CD4-positive, alpha-beta memory T cell (primary cell): ENCODE measurements at places on chromosomes 3 and 15. TPM values are rescaled to one million over a fixed set of nuclear protein-coding genes. Genes with fewer than 3 reads are reported as not detected.
A peak's percentile ranks its signal among the peaks of the same experiment; 100 is the strongest.

DNA sequence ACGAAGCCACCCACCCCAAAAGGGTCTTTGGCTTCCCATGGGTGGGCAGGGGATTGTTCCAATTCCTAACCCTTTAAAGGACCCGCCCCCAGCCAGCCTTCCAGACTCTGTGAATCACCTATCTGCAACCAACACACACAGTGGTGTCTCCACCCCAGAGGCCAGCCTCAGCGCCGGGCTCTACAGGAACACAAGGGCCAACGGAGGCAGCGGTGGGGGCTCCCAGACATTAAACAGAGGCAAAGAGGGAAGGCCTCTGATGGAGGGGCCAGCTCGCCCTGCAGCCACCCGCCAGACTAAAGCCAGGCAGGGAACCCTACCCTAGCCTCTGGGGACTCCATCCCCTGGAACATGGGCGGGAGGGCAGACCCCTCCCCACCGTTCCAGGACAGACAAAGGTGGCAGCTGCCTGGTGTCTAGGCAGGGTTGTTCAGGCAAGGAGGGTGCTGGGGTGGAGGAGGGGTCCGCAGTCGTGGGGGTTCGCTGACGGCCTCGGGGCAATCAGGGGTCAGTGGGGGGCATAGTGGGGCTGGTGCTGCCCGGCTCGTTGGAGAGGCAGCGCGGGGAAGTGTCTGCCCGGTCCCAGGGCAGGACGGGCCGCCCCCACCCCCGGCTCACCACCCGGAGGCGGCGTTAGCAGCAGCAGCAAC, 448 bp downstream of the SHISA5 start:
- H3K4me1 ChIP-seq: peaks cover 69% of the 10 kb centered on the region
- H3K27ac ChIP-seq: peak overlapping the region; percentile 56
- DNase-seq: no peak
- no peaks in the 10 kb centered on the region for H3K36me3 ChIP-seq
- H3K4me3 ChIP-seq: peak overlapping the region; percentile 39

GRCh38 chr15:69402816-69403215, 11.3 kb upstream of the KIF23 start:
- H3K4me1 ChIP-seq: no peaks in the 10 kb centered on the region
- H3K36me3 ChIP-seq: no peaks in the 10 kb centered on the region
- DNase-seq: no peak
- H3K27me3 ChIP-seq: no peaks in the 10 kb centered on the region
- H3K4me3 ChIP-seq: no peak overlapping the region
- H3K27ac ChIP-seq: no peak overlapping the region

GRCh38 chr3:171348121-171348520, 112.1 kb downstream of the TNIK start:
- no peaks in the 10 kb centered on the region for H3K36me3 ChIP-seq
- no peak overlapping the region for H3K4me3 ChIP-seq
- H3K27me3 ChIP-seq: no peaks in the 10 kb centered on the region
- no peak for DNase-seq
- H3K27ac ChIP-seq: no peak overlapping the region

GRCh38 chr15:91127236-91127955, 27.3 kb downstream of the SV2B start:
- H3K4me3 ChIP-seq: no peak overlapping the region
- H3K36me3 ChIP-seq: no peaks in the 10 kb centered on the region
- no peak for DNase-seq
- no peaks in the 10 kb centered on the region for H3K4me1 ChIP-seq
- H3K27me3 ChIP-seq: peaks cover 11% of the 10 kb centered on the region

GRCh38 chr3:124584245-124584551, 146.1 kb upstream of the UMPS start:
- H3K4me3 ChIP-seq: peak overlapping the region; percentile 52
- H3K27me3 ChIP-seq: no peaks in the 10 kb centered on the region
- peak; percentile 40 for DNase-seq
- peaks cover 36% of the 10 kb centered on the region for H3K4me1 ChIP-seq

- peak overlapping the region; percentile 80 for H3K4me3 ChIP-seq
- no peaks in the 10 kb centered on the region for H3K27me3 ChIP-seq
- peak overlapping the region; percentile 93 for H3K27ac ChIP-seq
- no peak for DNase-seq
These were observed 3.3 kb downstream of the RAB8B start for GRCh38 chr15:63192619-63193206.

DNA sequence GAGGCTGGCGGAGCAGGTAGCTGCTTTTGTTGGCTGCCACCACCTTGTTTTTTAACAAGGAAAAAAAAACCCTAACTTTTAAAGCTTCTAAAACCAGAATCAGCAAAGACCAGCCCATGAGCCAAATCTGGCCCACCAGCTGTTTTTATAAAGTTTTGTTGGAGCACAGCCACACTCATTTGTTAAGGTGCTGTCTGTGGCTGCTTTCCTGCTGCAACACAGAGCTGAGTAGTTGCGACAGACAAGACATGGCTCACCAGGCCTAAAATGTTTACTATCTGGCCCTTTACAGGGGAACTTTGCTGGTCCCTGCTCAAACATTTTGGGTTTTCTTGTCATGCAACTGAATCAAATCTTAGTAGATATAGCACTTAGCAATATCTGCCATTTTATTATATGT, 18.9 kb downstream of the EFCAB12 start:
- H3K27me3 ChIP-seq: no peaks in the 10 kb centered on the region
- H3K27ac ChIP-seq: no peak overlapping the region
- H3K36me3 ChIP-seq: no peaks in the 10 kb centered on the region
- no peak for DNase-seq
- no peak overlapping the region for H3K4me3 ChIP-seq

DNA sequence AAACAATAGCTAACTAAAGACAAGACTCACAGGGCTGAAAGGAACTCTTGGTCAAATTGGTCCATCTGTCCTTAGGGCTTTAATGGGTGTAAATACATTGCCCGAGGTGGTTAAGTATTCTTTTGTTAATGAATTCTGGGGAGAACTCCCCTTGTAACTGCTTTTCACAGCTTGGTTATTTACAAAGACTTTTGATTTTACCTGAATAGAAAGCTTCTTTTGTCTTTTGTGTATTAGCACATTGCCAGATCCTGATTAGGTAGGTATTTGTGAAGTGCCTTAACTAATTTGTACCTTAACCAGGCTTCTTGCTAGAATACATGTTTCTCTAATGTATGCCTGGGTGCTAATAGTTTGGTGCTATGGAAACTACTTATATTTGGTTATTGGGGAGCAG, 14.0 kb downstream of the CHD2 start:
- peak overlapping the region; percentile 82 for H3K27ac ChIP-seq
- DNase-seq: no peak
- H3K4me3 ChIP-seq: no peak overlapping the region
- H3K27me3 ChIP-seq: no peaks in the 10 kb centered on the region

Gene ZNF774
- total RNA-seq: 0.78 TPM

DNA sequence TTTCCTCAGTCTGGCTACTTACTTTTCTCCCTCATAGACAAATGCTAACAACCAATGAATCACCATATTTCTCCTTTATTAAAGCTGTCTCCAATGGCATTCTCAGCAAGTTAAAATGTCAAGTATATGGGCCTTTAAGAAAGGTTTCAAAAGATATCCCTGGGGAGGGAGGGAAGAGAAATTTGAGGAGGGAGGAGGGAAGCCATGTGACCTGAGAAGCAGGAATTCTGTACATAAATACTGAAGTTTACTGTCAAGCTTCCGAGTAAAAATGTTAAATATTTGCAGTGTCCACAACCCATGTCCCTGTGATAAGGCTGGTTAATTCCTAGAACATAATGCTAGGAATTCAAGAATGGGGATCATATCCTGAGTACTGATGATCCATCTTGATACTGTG, 175.9 kb downstream of the CNTN4 start:
- DNase-seq: no peak
- H3K36me3 ChIP-seq: no peaks in the 10 kb centered on the region
- no peaks in the 10 kb centered on the region for H3K4me1 ChIP-seq
- no peak overlapping the region for H3K27ac ChIP-seq

- no peaks in the 10 kb centered on the region for H3K4me1 ChIP-seq
- no peaks in the 10 kb centered on the region for H3K27me3 ChIP-seq
- no peak overlapping the region for H3K27ac ChIP-seq
- H3K36me3 ChIP-seq: no peaks in the 10 kb centered on the region
- H3K4me3 ChIP-seq: no peak overlapping the region
These were observed 26.1 kb downstream of the PPP2R3A start for GRCh38 chr3:135991621-135992020.

DNA sequence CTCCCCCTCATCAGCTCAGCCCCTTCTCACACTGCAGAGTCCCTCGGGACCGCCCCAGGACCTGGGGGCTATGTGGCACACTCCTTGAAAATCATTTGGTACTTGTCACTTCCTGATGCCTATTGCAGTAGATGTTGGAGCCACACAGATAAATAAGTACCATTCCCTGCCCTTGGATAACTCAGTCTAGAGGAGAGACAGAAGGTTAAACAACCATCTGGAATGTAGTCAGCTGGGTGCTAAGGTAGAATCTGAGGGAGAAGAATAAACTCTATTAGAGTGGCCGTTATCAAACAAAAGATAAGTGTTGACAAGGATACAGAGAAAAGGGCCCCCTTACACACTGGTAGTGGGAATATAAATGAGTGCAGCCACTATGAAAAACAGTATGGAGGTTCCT, 112.3 kb upstream of the NR2E3 start:
- no peak overlapping the region for H3K27ac ChIP-seq
- H3K27me3 ChIP-seq: no peaks in the 10 kb centered on the region
- no peak for DNase-seq
- H3K4me3 ChIP-seq: no peak overlapping the region
- H3K36me3 ChIP-seq: no peaks in the 10 kb centered on the region
- no peaks in the 10 kb centered on the region for H3K4me1 ChIP-seq

Gene SCAANT1
- not detected for total RNA-seq

- no peaks in the 10 kb centered on the region for H3K36me3 ChIP-seq
- no peak for DNase-seq
- H3K4me3 ChIP-seq: no peak overlapping the region
- H3K27ac ChIP-seq: no peak overlapping the region
- H3K4me1 ChIP-seq: no peaks in the 10 kb centered on the region
- no peaks in the 10 kb centered on the region for H3K27me3 ChIP-seq
These were observed 5.1 kb upstream of the TM4SF1 start for GRCh38 chr3:149382518-149382917.

- H3K4me1 ChIP-seq: no peaks in the 10 kb centered on the region
- H3K36me3 ChIP-seq: no peaks in the 10 kb centered on the region
- no peak overlapping the region for H3K27ac ChIP-seq
- no peaks in the 10 kb centered on the region for H3K27me3 ChIP-seq
- no peak for DNase-seq
These were observed 262.3 kb downstream of the GAP43 start for GRCh38 chr3:115885621-115886020.

GRCh38 chr3:55615694-55616295, 128.7 kb upstream of the WNT5A start:
- no peaks in the 10 kb centered on the region for H3K36me3 ChIP-seq
- no peaks in the 10 kb centered on the region for H3K27me3 ChIP-seq
- DNase-seq: no peak
- H3K4me3 ChIP-seq: no peak overlapping the region
- H3K4me1 ChIP-seq: no peaks in the 10 kb centered on the region
- H3K27ac ChIP-seq: no peak overlapping the region

GRCh38 chr3:182902236-182902635, 78.1 kb downstream of the DCUN1D1 start:
- no peaks in the 10 kb centered on the region for H3K27me3 ChIP-seq
- H3K36me3 ChIP-seq: peaks cover 34% of the 10 kb centered on the region
- no peak overlapping the region for H3K4me3 ChIP-seq
- DNase-seq: no peak

- H3K4me3 ChIP-seq: no peak overlapping the region
- no peak overlapping the region for H3K27ac ChIP-seq
- no peaks in the 10 kb centered on the region for H3K27me3 ChIP-seq
- peaks cover 20% of the 10 kb centered on the region for H3K4me1 ChIP-seq
- DNase-seq: peak; percentile 14
These were observed 31.1 kb upstream of the SUCLG2 start for GRCh38 chr3:67685499-67685898.

DNA sequence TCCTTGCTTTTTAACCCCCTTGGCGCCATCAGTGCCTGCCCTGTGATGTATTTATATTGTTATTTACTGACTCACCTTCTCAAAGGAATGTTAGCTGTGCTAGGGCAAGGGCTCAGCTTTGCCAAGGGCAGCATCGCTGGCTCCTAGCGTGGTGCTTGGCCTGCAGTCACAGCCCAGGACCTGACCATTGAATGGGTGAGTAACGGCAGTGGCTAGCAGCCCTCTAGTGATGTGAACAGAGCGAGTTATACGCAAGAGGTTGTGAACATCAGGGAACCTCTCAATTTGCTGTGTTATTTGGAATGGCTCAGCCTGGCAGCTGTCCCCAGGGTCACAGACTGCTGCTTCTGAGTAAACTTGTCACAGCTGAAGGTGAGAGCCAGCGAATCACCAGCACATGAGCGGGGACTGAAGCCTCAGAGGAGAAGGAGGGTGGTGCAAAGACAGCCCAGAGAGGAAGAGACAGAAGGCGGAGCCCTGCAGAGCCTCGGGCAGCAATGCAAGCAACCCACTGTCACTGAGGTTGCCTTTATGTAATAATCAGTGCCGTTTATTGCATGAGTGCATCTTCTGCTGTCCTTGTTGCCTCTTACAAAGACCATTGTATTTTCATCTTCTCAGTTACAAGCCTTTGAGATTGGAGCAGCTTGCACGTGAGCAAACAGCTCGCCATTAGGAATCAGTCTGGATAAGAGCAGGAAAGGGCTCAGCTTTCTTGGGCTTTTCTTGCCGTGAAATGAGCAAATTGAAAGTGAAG, 158.3 kb downstream of the SLCO3A1 start:
- no peak overlapping the region for H3K27ac ChIP-seq
- H3K36me3 ChIP-seq: no peaks in the 10 kb centered on the region
- no peak overlapping the region for H3K4me3 ChIP-seq
- H3K4me1 ChIP-seq: peaks cover 51% of the 10 kb centered on the region
- no peaks in the 10 kb centered on the region for H3K27me3 ChIP-seq

Gene RBP2
- total RNA-seq: not detected

- DNase-seq: no peak
- no peak overlapping the region for H3K4me3 ChIP-seq
- no peak overlapping the region for H3K27ac ChIP-seq
These were observed 12.5 kb downstream of the ZPLD1 start for GRCh38 chr3:102447272-102447671.

Gene UBA3
- total RNA-seq: 81.0 TPM

- no peaks in the 10 kb centered on the region for H3K36me3 ChIP-seq
- no peak for DNase-seq
- no peaks in the 10 kb centered on the region for H3K4me1 ChIP-seq
- H3K27ac ChIP-seq: no peak overlapping the region
These were observed 20.6 kb downstream of the ACKR2 start for GRCh38 chr3:42829628-42830436.

Gene MGLL
- total RNA-seq: 4.8 TPM

GRCh38 chr3:47794544-47794943, 8.4 kb upstream of the DHX30 start:
- no peak for DNase-seq
- H3K36me3 ChIP-seq: no peaks in the 10 kb centered on the region
- H3K4me1 ChIP-seq: no peaks in the 10 kb centered on the region
- H3K27ac ChIP-seq: no peak overlapping the region

Gene KNL1
- 0.99 TPM for total RNA-seq

Gene GSK3B
- total RNA-seq: 33.4 TPM

Gene FAM107A
- total RNA-seq: not detected

Gene SPINT1
- 3.8 TPM for total RNA-seq

- no peaks in the 10 kb centered on the region for H3K36me3 ChIP-seq
- H3K4me1 ChIP-seq: no peaks in the 10 kb centered on the region
- H3K27ac ChIP-seq: no peak overlapping the region
- no peak overlapping the region for H3K4me3 ChIP-seq
These were observed 63.5 kb downstream of the OTOL1 start for GRCh38 chr3:161560008-161560637.

- H3K4me1 ChIP-seq: no peaks in the 10 kb centered on the region
- H3K4me3 ChIP-seq: no peak overlapping the region
- H3K36me3 ChIP-seq: no peaks in the 10 kb centered on the region
- DNase-seq: no peak
- H3K27ac ChIP-seq: no peak overlapping the region
These were observed 1154.8 kb downstream of the NSUN3 start for GRCh38 chr3:95217661-95218060.
